Endothelial cell of coronary artery (primary cell): ENCODE measurements at places on chromosomes 7 and 10. TPM values are rescaled to one million over a fixed set of nuclear protein-coding genes. Genes with fewer than 3 reads are reported as not detected.

CCDC6 gene
- total RNA-seq = 19.0 and 24.4 TPM in 2 replicates

HSPA12A gene
- 0.28 and 0.45 TPM in 2 replicates for total RNA-seq

TAS2R41 gene
- total RNA-seq = not detected in 2 replicates

VIM gene
- 5,000 and 5,002 TPM in 2 replicates for total RNA-seq

PAX4 gene
- not detected in 2 replicates for total RNA-seq

CNNM2 gene
- 2.9 and 3.9 TPM in 2 replicates for total RNA-seq

RPEL1 gene
- under 0.01 TPM in 1 of 2 replicates, not detected in the other for total RNA-seq

FAM171A1 gene
- total RNA-seq = 28.2 and 35.8 TPM in 2 replicates

PTPRE gene
- total RNA-seq = 40.2 and 49.2 TPM in 2 replicates

PAPSS2 gene
- 50.6 and 92.4 TPM in 2 replicates for total RNA-seq

LZTS2 gene
- total RNA-seq = 33.7 and 45.4 TPM in 2 replicates

TRIM73 gene
- total RNA-seq = 0.36 and 0.75 TPM in 2 replicates
